ENCODE measurements at places on chromosomes 5 and 9. TPM values are rescaled to one million over a fixed set of nuclear protein-coding genes. Genes with fewer than 3 reads are reported as not detected.
A peak's percentile ranks its signal among the peaks of the same experiment; 100 is the strongest.

GRCh38 chr9:131024978-131025868 is 16.2 kb downstream of the LAMC3 start:
- no peak overlapping the region for H3K27ac ChIP-seq
- no peak overlapping the region for H3K4me3 ChIP-seq
- no peaks in the 10 kb centered on the region for H3K36me3 ChIP-seq
- H3K27me3 ChIP-seq = peaks cover 20% of the 10 kb centered on the region
- DNase-seq = no peak

DNA sequence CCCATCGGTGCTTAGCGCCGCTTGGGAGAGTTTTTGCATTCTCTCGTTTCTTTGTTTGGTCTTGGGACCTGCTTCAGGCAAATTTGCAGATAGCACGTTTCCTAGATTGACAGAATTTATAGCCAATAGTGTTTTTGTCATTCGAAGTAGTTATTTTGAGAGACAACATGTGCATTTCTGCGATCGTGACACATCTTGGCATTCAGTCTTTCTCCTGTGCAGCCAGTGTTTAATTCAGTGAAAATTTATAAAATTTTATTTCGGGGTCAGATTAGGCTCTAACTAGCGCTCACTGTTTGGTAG is 830 bp downstream of the PRRC1 start:
- H3K27ac ChIP-seq = peak overlapping the region; percentile 86
- H3K36me3 ChIP-seq = peaks cover 30% of the 10 kb centered on the region
- H3K4me3 ChIP-seq = peak overlapping the region; percentile 95
- peaks cover 16% of the 10 kb centered on the region for H3K4me1 ChIP-seq

ELOVL7 gene
- 24.3 TPM for total RNA-seq

DNA sequence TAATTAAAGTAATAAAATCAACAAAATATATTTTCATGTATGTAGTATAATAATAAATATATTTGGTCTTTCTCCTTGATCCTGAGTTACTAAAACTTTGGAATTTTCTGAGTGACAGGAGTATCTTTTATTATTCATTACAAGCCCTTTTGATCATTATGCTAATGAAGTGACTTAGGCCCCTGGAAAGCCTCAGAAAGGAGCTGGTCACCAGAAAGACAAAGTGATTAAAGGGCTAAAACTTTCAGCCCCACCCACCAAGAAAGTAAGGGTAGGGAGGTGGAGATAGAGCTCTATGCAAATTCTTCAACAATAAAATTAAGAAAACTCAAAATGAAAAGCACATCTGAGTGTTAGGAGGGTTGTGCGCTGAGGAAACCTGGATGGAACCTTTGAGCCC is 27.5 kb downstream of the UBQLN1 start:
- no peak for DNase-seq
- no peaks in the 10 kb centered on the region for H3K27me3 ChIP-seq
- no peak overlapping the region for H3K27ac ChIP-seq
- peaks cover 32% of the 10 kb centered on the region for H3K36me3 ChIP-seq
- H3K4me3 ChIP-seq = no peak overlapping the region

DNA sequence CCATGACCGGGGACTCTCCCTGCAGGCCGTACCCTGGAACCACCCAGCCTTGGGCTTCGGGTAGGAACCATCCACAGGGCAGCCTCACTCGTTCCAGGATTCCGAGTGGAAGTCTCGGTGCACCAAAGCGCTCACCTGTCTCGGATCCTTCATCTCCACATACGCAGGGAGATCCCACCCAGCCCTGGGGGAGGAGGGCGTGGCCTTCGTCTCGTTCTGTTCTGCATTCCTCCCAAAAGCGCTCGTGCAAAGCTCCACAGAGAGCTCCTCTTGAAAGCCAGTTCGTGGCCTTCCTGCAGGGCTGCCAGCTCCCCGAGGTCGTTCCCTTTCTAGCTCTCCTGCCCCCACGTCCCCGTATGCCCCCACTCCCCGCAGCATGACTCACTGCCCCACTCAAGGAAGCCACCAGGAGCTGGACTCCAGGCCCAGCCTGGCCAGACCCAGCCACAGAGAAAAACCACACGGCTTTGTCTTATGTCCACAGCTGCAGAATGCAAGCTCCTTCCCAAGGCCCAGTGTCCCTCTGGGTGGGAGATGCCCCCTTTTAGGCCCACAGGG is 65.0 kb upstream of the SARDH start:
- H3K4me3 ChIP-seq = no peak overlapping the region
- H3K27ac ChIP-seq = no peak overlapping the region
- no peak for DNase-seq
- H3K27me3 ChIP-seq = no peaks in the 10 kb centered on the region
- no peaks in the 10 kb centered on the region for H3K4me1 ChIP-seq
